ENCODE measurements at places on chromosomes 4 and X. TPM values are rescaled to one million over a fixed set of nuclear protein-coding genes. Genes with fewer than 3 reads are reported as not detected.

DNA sequence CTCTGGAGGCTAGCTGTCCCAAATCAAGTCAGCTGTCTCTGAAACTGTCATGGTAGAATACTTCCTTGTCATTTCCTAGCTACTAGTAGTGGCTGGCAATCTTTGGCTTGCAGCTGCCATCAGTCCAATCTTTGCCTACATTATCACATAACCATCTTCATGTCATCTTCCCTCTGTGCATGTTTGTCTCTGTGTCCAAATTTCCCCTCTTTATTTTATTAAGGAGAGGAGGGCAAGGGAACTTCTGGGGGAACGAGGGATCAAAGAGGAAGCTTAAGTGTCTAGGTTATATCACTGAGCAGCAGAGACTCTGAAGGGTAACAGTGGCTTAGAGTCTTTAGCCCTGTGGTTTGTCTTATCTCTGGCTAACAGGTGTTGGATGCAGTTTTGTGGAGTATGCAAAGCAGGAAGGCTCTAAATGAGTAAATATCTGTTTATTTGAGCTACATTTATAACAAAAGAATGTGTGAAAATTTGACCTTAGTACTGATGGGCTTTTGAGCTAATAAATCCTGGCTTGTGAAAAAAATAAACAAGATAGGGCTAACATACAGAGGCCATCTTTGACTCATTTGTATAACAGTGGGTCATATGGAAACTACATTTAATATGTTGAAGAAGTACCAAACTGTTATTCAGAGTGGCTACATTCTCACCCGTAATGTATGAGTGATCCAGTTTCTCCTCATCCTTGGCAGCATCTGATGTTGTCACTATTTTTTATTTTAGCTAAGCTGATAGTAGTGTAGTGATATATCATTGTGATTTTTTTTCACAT, 49.4 kb upstream of the ENOX2 start:
- no peak for DNase-seq
- H3K27ac ChIP-seq: no peak overlapping the region
- peaks cover 2% of the 10 kb centered on the region for H3K36me3 ChIP-seq
- no peaks in the 10 kb centered on the region for H3K4me1 ChIP-seq
- H3K4me3 ChIP-seq: no peak overlapping the region

DNA sequence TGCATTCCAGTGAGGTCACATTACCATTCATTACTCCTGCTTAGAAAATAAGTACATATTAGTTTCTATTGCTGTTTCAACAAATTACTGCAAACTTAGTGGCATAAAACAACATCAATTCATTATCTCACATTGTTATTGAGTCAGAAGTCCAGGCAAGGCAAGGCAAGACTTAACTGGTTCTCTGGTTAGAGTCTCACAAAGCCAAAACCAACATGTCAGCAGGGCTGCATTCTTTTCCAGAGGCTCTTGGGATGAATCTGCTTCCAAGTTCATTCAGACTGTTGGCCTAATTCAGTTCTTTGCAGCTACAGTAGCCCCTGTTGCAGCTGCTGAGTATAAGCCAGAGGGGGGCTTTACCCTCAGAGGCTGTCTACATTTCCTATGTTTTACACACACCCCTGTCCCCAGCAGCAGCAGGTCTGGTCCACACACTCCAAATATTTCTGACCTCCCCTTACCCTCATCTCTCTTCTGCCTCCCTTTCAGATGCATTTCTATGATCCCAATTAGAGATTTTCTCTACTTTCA, 892.1 kb upstream of the EPHA5 start:
- peak overlapping the region; percentile 73 for H3K27ac ChIP-seq
- DNase-seq: no peak
- no peak overlapping the region for H3K4me3 ChIP-seq
- H3K36me3 ChIP-seq: no peaks in the 10 kb centered on the region
- no peaks in the 10 kb centered on the region for H3K27me3 ChIP-seq

DNA sequence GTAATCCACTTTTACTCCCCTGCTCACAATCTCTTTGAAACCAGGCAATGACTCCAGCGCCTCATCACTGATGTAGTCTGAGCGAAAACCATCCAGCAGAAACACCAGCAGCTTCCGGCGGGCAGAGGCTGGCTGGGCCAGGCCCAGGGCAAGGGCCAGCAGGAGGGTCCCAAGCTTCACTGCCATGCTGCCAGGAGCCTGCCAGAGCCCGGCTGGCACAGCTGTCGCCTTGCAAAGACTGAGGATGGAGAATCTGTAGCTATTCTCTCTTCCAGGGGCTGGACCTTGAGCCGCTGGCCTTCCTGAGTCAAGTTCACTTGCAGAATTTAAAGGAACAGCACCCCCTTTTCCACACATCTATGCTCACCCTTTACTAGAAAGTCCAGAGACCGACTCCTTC, at the start of gene ENPP6:
Gene ENPP6 (minus strand): TSS at position 240 of the 400 bp plus-strand sequence. CDS start 54 bp downstream, at position 186.
- H3K27ac ChIP-seq: no peak within 1 kb of the TSS
- H3K27me3 ChIP-seq: peaks cover 15% of the 10 kb centered on the region
- H3K36me3 ChIP-seq: no peaks in the 10 kb centered on the region
- no peak for DNase-seq

GNRHR gene
- total RNA-seq: not detected

GRCh38 chrX:25858273-25858880, 279.8 kb upstream of the MAGEB18 start:
- no peak overlapping the region for H3K4me3 ChIP-seq
- H3K27ac ChIP-seq: no peak overlapping the region
- no peak for DNase-seq
- no peaks in the 10 kb centered on the region for H3K27me3 ChIP-seq
- H3K36me3 ChIP-seq: no peaks in the 10 kb centered on the region

MAGEA12 gene
- total RNA-seq: not detected

FAM184B gene
- total RNA-seq: not detected

POU4F2 gene
- not detected for total RNA-seq
